ENCODE measurements at places on chromosomes 6 and 20. TPM values are rescaled to one million over a fixed set of nuclear protein-coding genes. Genes with fewer than 3 reads are reported as not detected.

DNA sequence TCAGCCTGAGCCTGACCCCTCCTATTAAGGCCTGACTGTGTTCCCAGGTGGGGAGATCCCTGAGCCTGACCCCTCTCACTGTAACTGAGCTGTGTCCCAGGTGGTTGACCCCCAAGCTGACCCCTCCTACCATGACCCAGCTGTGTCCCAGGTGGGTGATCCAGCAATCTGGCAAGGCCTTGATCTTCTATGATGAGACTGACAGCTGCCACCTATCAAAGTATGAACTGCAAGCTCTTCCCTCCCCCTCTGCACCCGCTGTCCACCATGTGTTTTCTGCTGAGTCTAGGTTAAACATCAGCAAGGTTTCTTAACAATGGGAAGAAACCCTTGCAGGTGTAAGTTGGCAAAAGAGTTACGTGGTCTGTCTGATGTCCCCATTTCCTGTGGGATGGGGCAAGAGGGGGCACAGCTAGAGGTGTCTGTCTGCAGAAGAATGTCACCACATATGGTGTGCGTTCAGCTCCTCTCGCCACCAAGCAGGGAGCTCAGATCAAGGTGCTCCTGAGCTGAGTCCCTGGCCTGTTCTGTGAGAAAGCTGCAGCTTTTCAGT is 5.9 kb downstream of the PXDC1 start:
- no peak overlapping the region for H3K4me3 ChIP-seq
- peaks cover 16% of the 10 kb centered on the region for H3K4me1 ChIP-seq
- DNase-seq, result no peak
- H3K27me3 ChIP-seq, result no peaks in the 10 kb centered on the region

DNA sequence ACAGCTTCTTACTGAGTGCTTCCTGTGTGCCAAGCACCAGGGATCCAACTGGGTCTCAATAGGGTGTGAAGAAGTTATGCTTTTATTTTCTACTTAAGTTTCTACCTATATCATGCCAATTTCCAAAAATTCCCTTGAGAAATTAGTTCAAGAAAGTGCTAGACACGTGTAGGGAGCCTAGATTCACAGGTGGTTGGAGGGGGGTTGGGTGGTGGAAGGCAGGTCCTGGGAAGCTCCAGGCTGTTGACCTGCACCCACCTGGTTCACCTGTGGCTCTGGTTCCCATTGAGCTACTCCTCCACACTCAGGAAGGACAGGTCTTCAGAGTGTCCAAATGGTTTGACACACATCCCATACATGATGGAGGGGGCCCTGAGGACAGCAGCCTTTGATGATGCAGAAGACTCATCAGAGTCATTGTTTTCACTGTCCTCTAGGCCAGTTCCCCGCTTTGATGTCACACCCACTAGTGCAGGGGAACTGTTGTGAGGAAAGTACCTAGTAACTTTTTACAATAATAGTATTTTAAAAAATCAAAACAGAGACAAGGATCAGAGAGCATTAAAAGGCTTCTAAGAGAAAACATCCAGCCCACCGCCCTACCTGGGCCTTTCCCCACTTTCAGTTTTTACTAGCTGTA is 39.8 kb upstream of the MYL9 start:
- no peak overlapping the region for H3K27ac ChIP-seq
- no peaks in the 10 kb centered on the region for H3K27me3 ChIP-seq
- peaks cover 3% of the 10 kb centered on the region for H3K4me1 ChIP-seq
- H3K36me3 ChIP-seq, result peaks cover 26% of the 10 kb centered on the region
- no peak for DNase-seq

DNA sequence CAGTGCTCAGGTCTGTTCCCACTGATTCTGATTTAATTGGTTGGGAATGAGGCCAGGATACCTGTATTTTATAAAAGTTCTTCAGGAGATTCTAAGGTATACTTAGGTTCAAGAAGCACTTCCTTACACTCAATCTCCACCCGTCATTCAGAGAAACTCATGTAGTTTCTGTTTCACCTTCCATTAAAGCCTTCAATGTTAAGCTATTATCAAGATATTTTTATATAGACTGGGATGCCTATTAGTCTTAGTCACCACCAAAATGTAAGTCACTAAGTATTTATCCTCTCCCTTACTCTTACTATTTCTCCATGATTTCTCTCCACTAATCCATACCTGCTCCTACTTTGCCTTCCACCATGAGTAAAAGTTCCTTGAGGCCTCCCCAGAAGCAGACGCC is 38.1 kb upstream of the GCLC start:
- H3K4me1 ChIP-seq, result peaks cover 4% of the 10 kb centered on the region
- H3K27me3 ChIP-seq, result no peaks in the 10 kb centered on the region
- H3K27ac ChIP-seq, result no peak overlapping the region
- H3K36me3 ChIP-seq, result no peaks in the 10 kb centered on the region

DNA sequence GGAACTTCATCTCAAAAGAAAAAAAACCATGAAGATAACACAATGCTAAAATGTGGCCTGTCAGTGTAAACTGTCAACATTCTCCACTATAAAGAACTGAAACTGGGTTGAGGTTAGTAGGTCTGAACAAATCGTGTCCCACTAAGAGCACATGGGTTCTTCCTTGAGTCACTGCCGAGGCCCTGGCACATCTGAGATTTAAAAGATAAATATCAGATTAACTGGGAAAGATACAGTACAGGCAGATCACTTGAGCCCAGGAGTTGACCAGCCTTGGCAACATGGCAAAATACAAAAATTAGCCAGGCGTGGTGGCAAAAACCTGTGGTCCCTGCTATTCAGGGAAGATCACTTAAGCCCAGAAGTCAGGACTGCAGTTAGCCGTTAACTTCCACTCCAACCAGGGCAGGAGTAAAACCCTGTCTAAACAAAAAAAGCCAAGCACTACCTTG is 5.6 kb downstream of the EEF1A1 start:
- H3K4me3 ChIP-seq, result no peak overlapping the region
- DNase-seq, result no peak
- H3K27ac ChIP-seq, result peak overlapping the region; percentile 55
- H3K4me1 ChIP-seq, result peaks cover 6% of the 10 kb centered on the region

Gene SALL4
- total RNA-seq, result 0.51 TPM

DNA sequence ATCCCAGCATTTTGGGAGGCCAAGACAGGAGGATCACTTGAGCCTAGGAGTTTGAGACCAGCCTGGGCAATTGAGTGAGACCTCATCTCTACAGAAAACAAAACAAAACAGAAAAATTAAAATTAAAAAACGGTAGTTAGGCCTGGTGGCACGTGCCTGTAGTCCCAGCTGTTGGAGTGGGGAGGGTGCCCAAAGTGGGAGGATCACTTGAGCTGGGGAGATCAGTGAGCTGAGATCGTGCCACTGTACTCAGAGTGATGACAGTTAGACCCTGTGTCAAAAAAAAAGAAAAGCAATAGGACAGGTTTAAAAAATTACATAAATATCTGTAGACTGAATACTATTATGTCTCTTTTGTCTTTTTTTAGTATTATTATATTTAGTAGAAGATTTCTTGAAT is 64.3 kb downstream of the ITCH start:
- no peak overlapping the region for H3K27ac ChIP-seq
- H3K4me1 ChIP-seq, result no peaks in the 10 kb centered on the region
- H3K36me3 ChIP-seq, result peaks cover 3% of the 10 kb centered on the region
- no peak for DNase-seq

Measured in fibroblast of lung (primary cell).